ENCODE measurements at places on chromosomes 16 and 17. TPM values are rescaled to one million over a fixed set of nuclear protein-coding genes. Genes with fewer than 3 reads are reported as not detected.

Gene SULT1A2
- 0.29 TPM for total RNA-seq

Gene CDRT15
- not detected for total RNA-seq

Gene HID1
- 8.2 TPM for total RNA-seq

Gene TSR3
- 50.2 TPM for total RNA-seq

Gene CDC42EP4
- total RNA-seq, result 50.9 TPM

Gene KRTAP4-4
- total RNA-seq, result not detected

Gene CES5A
- total RNA-seq, result not detected

Gene NAA38
- 46.6 TPM for total RNA-seq

Gene INCA1
- not detected for total RNA-seq

Gene ZNF750
- total RNA-seq, result not detected

Gene SAMD14
- not detected for total RNA-seq

Gene OTOA
- total RNA-seq, result not detected

Gene MYCBPAP
- 1.0 TPM for total RNA-seq

Gene NUTF2
- 260 TPM for total RNA-seq

Gene SKAP1
- 0.20 TPM for total RNA-seq

Gene CACNA1H
- total RNA-seq, result 4.2 TPM

Gene PIPOX
- total RNA-seq, result 0.35 TPM

Gene KRTAP3-1
- total RNA-seq, result not detected

Gene DCXR
- total RNA-seq, result 44.3 TPM

Gene MPG
- 84.4 TPM for total RNA-seq

Gene TBC1D3C
- total RNA-seq, result not detected

Gene HSD17B1
- 0.37 TPM for total RNA-seq

Gene GPATCH8
- total RNA-seq, result 20.0 TPM

Gene CACNA1G
- 0.06 TPM for total RNA-seq

Gene ABCA8
- total RNA-seq, result 27.4 TPM

Gene CIITA
- total RNA-seq, result not detected

Gene AGRP
- not detected for total RNA-seq
